Activated CD8-positive, alpha-beta memory T cell treated with anti-CD3 and anti-CD28 coated beads for 4 hours (primary cell): ENCODE measurements at places on chromosomes 4 and X.

GRCh38 chrX:111830571-111830970, 45.4 kb upstream of the TRPC5OS start:
- no peak for DNase-seq

DNA sequence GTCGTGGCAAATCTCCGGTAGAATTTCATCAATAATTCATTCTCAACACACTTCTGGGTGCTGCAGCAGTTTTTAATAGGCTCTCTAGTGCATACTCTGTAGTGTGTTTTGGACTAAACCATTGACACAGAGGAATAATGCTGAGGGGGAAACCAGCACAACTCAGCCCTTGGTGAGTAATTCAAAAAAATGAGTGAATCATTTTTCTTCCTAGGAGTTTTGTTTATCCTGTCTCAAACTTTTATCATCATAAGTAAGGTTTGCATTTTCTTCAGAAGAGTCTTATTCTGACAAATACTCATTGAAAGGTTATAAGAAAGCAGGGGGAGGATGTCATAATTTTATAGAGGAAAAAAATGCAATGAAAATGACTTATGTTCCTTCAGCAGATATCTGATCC, 2542.7 kb downstream of the PCDH7 start:
- no peak for DNase-seq

- DNase-seq, result no peak
Observed at GRCh38 chr4:99381588-99382175, 29.1 kb upstream of the ADH1C start.

GRCh38 chr4:159012381-159012780, 90.5 kb upstream of the RAPGEF2 start:
- DNase-seq, result no peak

DNA sequence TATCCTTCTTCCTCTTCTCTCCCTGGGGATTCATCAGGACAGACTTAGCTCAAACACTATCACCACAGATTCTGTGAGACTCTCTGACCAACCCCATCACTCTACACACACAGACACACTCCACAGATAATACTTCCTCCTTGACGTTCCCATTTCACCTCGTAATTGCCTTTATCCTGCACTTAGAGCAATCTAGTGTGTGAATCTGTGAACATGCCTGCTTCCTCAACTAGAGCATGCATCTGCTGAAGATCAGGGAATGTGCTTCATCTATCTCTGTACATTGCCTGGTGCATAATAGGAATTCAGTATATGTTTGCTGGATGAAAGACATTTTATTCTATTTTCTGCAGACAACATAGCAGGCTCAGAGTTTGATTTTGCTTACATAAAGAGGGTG, 25.1 kb upstream of the HS6ST2 start:
- DNase-seq, result no peak

- no peak for DNase-seq
Observed at GRCh38 chr4:149344436-149344835, 471.2 kb downstream of the IQCM start.

- no peak for DNase-seq
Observed at GRCh38 chr4:80008351-80008750, 64.7 kb downstream of the ANTXR2 start.

DNA sequence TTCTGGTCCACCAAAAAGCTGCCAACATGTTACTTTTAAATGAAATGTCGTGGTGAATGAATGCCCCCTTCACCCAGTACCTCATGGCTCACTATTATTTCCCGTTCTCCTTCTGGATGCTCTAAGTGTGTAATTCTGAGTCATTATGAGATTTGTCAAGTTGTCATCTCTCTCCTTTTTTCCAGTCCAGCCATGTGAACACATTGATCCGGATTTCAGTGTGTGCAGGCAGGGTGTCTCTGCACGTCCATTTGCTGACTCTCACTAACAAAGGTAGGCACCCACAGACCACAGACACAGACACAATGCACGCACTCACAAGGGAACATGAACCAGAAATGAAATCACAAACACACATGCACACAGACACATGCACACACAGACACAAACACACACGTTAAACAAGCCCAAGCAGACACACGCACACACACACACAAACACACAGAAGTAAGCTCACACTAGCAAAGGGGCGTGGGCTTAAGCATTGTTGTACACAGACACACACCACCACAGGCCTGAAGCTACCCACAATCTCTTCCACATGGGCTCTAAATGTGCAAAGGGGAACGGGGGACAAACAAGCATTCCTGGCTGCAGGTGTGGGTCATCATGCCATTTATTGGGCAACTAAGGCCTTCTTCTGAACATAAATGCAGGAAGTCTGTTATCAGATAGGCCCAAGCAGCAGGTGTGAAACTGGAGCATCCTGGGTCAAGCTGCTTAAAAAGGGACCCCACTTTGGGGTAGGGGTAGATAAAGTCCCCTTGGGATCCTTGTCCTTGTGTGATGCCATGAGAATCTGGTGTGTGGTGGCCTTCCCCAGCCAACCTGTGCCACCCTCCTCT, 58.1 kb downstream of the NBDY start:
- no peak for DNase-seq

GRCh38 chrX:34956916-34957315, 14.3 kb downstream of the FAM47B start:
- no peak for DNase-seq

DNA sequence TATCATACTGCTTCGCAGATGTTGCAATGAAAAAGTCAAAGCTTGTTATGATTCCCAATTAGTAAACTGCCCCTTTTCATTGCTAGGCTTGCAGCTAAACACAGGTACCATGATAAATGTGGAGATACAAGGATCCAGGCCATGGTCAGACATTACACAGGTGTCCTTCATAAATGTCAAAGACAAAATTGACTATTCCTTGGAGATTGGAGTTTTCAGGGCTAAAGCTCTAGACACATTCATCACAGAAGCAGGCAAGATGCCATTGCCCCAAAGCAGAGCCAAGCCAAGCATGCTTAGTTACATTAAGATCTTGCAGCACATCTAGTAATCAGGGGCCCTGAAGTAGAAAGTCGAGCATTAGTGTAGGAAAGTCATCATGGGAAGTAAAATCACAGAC, 111.3 kb upstream of the INTU start:
- no peak for DNase-seq

GRCh38 chr4:37662251-37662650, 23.9 kb downstream of the RELL1 start:
- DNase-seq, result no peak

DNA sequence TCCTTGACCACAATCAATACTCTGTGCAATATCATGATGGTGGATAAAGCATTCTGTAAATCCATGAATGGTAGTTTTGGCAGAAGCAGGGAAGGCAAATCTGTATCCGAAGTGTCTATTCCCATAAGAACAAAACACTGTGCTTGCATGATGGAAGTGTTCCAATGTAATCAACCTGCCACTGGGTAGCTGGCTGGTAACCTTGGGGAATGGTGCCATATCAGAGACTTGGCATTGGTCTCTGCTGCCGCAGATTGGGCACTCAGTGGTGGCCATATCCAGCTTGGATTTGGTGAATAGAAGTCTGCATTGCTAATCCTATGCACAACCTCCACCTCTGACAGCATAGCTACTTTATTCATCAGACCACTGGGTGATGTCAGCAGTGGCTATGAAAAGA, 114.3 kb upstream of the EMCN start:
- no peak for DNase-seq

DNA sequence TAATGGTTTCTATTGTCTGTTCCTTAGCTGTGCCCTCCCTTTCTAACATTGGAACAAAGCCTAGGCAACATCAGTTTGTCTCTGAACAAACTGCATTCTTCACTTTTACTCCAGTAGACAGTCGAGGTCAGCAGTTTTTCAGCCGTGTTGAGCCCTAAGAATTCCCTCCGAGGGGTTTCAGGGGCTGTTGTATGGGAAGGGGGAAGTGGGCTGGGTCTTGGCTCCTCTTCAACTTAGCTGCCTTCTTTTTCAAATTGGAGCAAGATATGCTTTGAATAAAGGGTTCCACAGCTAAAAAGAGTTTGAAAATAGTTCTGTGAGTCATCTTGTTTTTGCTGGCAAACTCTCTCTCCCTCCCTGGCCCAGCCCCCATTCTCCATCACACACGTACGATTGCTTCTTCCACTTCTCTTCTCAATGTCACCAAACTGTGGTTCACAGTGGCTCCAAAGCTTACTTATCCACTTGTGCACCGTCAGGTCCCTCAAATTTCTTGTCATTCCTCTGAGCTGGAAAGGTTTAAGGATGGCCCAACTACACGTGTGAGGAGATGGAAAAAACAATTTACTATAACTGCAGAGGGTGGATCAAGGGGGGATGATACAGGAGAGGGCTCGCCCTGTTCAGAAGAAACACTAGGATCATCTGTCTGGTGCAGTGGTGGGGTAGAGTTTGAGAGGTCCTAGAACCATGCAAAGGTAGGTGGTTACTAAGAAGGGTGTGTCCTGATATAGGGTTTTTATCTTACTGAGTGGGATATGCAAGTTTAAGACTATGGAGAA, 9.2 kb upstream of the MAML3 start:
- no peak for DNase-seq

- DNase-seq, result no peak
Observed at GRCh38 chrX:31353095-31353494, 281.3 kb upstream of the FTHL17 start.

GRCh38 chrX:114390251-114390796, 193.6 kb upstream of the HTR2C start:
- DNase-seq, result no peak

GRCh38 chr4:107035819-107036583, at the start of gene DKK2:
Gene DKK2 (minus strand): TSS chr4:107036313. CDS start chr4:107035591, 722 bp downstream.
- DNase-seq, result no peak

DNA sequence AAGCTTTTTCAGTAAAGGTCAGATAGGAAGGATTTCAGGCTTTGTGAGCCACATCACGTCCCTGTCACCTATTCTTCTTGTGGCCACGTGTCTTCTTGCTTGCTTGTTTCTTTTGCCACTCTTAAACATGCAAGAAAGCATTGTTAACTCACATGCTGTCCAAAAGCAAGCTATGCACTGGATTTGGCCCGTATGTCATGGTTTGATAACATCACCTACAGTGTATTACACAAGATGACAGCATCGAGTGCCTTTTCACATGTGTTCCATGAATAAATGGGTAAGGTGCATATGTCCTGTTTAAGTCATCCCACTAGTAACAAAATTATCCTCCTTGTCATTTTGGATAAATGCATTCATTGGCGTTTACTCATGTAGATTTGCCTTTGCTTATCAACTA, 468.0 kb upstream of the FAT1 start:
- DNase-seq, result no peak

GRCh38 chrX:56026815-56027214, 205.3 kb upstream of the KLF8 start:
- no peak for DNase-seq

DNA sequence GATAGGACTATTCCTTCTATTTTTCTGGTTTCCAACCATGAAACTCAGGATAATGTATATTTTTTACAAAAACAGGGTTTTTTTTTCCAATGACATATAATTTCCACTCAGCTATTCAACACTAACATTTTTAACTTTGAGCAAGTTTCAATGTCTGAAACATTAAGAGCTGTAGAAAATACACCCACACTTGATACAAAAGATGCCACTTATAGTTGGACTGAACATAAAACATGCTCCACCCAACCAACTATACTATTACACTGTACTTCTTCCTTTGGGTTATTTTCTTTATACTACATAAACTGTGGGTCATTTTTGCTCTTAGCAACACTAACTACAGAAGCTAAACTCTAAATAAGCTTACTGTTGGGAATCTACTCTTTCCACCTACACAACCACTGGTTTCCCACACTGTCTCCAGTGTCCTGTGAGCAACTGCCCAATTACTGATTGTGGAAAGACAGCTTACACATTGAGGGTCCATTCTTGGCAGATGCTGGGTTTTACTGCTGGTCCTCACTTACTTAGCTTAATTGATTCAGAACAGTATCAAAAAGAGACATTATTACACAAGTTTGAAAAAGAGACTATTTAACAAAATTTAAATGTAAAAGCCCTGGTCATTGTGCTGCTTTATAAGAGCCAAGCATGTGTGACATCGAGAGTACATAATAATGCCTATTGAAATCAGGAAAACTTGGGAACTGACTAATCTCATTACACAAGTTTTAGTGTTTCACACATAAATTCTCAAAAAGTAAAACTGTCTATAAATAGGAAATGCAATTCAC, 6.3 kb downstream of the AMMECR1 start:
- DNase-seq, result no peak

DNA sequence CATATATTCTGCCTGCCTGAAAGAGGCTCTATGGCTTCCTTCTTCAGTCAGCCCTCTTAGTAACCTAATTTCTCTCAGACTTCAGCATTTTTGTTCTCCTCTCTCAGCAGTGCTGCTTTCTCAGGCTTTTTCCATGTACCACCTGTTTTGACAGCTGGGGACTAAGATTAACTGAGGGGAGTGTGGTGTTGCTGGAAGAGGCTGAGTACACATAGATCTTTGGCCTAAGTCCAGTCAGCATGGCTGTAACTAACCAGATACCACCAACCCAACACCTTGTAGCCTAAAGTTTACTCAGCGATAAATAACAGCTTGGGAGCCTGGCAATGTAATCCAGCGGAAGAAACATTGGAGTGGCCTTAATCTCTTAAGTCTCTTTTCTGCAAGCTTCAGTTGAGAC, 85.5 kb downstream of the RTL3 start:
- no peak for DNase-seq

GRCh38 chr4:47839259-47839658, 1.4 kb upstream of the CORIN start:
- no peak for DNase-seq

- DNase-seq, result no peak
Observed at GRCh38 chrX:115946059-115946458, 224.5 kb upstream of the AGTR2 start.

DNA sequence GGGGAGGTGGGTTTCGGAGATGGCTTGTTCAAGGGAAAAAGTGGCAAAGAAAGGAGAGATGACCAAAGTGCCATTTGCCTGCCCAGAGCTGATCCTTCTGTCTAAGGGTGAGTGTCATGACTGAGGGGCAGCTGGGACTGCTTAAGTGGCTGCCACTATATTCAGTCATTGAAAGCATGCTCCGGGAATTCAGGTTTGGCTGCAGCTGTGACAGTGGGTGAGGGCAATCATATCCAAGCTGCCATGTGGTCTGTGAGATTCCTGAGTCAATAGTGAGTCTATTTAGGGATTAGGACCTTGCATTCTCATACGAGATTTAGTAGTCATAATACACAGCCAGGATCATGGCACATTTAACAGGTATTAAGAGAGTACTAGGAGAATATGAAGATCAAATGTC, 138.8 kb upstream of the BANK1 start:
- DNase-seq, result no peak

GRCh38 chr4:105145903-105146275, 787 bp upstream of the TET2 start:
- peak; percentile 3 for DNase-seq

- DNase-seq, result no peak
Observed at GRCh38 chr4:35175894-35176293, 1068.4 kb downstream of the ARAP2 start.

GRCh38 chr4:95215991-95216605, 332.7 kb downstream of the UNC5C start:
- DNase-seq, result no peak

DNA sequence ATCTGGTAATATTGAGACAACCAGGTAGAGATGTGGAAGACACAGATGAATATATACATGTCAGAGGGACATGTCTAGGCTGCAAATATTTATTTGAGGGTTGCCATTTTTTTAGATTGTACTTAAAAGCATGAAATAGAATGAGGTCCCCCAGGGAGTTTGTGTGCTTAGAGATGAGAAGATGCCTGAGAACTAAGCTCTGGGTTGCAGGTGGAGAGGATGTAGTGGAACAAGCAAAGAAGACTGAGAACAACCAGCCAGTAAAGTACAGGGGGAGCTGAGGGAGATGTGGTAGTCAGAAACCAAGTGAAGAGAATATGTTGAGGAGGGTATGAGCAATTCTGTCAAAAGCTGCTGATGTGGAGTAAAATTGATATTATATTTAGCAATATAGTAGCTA, 95.6 kb upstream of the UNC5C start:
- DNase-seq, result no peak
